NCI-H226 (cell line): ENCODE measurements at places on chromosomes 3 and 15.

- no peak for DNase-seq
Measured at GRCh38 chr3:9653565-9654248, 4.4 kb downstream of the MTMR14 start.

DNA sequence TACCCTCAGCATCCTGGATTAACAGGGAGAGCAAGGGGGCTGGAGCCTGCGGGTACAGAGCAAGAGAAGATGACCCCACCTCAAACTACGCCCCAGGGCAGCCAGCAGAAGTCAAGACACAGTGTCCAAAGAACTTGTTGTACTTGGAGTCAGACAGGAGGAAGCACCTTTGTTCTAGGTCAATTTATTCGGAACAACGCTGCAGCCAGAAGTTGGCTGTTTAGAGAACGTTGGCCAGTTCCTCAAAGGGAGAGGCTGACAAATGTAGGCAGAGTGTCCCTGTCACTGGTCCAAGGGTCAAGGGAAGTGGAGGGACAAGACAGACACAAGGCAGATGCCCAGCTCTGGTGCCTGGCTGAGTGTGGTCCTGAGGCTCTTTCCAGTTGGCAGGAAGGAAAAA, 32.1 kb upstream of the PIAS1 start:
- no peak for DNase-seq

GRCh38 chr15:93072411-93073394, 16.3 kb downstream of the RGMA start:
- peak; percentile 82 for DNase-seq

DNA sequence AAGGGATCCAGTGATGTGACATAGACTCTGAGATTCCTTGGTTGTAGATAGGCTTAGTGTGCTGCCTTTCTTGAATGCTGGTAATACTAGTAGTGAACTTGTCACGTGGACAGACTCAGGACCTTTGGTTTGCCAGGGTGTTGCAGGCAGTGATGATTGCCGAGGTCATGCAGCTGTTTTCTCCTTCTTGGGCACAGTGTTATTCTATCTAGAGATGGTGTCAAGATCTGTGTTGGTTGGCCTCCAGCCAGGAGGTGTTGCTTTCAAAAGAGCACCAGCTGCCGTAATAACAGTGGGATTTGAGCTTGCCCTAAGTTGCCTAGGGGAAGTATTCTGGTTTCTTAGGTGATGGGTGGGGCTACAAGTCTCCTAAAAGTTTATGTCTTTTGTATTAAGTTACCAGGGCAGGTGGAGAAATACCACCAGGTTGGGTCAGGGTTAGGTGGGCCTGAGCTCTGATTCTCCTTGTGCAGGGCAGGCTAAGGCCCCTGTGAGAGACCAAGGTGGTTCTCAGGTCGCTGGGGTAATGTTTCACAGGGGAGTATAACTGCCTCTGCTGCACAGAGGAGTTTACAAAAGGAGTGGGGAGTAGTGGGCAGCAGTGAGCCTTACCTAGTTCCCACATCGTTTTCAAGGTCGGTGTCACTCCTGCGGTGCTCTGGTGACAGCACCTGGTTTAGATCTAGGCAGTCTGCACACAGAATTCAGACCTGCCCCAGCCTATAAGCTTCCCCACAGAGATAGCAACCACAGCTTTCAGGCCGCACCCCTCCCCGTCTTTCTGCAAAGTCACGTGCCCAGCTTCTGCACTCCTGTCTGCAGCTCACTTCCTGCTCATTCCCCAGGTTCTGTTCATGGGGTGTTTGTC, 350.3 kb downstream of the DOCK3 start:
- DNase-seq, result no peak

GRCh38 chr15:96732704-96733103, 402.2 kb downstream of the NR2F2 start:
- no peak for DNase-seq

DNA sequence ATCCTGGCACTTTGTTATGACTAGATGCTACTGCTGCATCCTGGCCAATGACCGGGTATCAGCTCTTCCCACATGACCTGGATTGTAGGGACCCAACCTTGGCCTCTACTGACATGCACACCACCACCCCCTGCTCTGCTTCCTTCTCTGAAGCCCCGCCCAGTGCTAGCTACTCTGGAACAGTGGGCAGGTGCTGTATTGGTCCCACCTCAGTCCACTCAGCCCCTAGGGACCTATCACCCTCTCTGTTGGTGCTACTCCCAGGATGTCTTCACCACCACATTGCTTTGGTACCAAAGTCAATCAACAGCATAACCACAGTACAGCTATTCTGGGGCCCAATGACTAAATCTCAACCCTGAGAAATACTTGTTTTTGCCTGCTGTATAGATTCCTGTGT, 170.2 kb upstream of the PRICKLE2 start:
- no peak for DNase-seq

GRCh38 chr15:69314131-69314530, 15.4 kb downstream of the PAQR5 start:
- no peak for DNase-seq

DNA sequence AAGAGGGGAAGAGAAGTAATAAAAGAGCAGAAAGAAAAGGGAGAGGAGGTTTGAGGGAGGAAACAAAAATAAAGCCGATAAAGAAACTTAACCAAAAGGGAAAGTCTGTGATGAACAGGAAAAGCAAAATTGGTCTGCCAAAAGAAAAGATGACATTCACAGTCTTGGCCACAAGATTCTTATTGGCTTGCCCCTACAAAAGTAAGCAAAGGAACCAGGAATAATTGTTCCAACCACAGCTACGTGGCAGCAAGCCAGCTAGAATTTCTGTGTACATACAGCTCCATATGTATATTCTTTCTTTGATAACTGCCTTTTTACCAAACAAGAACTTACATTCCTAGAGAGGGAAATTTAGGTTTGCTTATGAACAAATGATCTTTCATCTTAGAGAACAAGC, 79.6 kb downstream of the MLH1 start:
- peak; percentile 23 for DNase-seq

DNA sequence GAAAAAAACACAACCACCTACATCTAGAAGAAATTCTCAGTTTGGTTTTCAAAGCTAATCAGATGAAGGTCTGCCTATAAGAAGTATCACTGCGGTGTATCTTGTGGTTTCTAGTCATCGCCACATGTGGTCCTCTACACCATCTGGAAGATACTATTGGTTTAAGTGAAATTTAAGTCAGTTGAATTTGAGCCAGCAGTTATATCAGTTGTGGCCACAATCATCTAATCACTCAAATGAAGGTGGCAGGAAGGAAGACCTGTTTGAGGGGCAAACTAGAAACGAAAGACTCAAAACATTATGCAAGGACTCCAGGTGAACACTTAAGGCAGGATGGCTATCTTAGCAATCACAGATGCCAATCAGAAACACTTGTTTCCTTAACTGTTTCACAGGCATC, 48.7 kb downstream of the ETV5 start:
- no peak for DNase-seq

- DNase-seq, result peak; percentile 40
Measured at GRCh38 chr3:22296601-22297000, 545.6 kb upstream of the ZNF385D start.

DNA sequence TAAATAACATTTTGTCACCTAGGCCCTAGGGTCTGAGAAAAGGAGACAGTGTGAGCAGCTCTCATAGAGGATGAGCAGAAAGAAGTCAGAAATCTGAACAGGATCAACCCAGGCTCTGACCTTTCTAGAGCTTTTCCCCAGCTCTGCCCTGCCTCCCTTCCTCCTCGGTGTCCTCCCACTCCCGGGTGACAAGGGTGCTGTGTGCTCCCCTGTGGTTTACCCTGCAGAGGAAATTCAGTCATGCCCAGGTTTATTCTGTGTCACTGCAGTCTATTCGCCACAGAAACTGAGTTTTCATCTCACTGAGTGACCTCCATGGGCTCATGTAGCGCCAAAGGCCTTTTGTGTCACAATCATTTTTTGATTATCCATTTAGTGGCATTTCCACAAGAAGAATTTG, 76.6 kb downstream of the IL12A start:
- no peak for DNase-seq

DNA sequence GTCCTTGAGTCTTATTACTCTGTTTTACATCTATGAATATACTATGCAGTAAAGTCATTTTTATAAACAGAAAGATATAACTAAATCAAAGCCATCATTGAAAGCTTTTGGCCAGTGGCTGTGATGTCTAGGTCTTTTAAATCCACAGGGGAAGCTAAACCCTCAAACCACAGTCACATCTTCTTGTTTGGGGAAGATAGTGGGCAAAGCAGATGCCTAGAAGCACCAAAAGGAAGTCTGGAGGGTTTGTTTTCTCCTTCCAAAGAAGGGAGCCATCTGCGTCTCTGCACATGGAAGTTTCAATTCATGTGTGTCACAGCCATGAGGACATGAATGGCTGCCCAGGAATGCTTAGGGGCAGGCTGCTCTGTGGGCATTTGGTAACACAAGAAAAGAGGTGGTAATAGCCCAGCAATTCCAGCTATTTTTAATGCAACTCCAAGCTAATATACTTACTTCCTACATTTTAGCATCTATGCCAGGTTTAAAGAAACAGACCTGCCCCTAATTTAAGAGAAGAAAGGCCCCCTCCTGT, 322.2 kb downstream of the SLC9A9 start:
- no peak for DNase-seq

- no peak for DNase-seq
Measured at GRCh38 chr3:89414270-89414669, 306.8 kb downstream of the EPHA3 start.

DNA sequence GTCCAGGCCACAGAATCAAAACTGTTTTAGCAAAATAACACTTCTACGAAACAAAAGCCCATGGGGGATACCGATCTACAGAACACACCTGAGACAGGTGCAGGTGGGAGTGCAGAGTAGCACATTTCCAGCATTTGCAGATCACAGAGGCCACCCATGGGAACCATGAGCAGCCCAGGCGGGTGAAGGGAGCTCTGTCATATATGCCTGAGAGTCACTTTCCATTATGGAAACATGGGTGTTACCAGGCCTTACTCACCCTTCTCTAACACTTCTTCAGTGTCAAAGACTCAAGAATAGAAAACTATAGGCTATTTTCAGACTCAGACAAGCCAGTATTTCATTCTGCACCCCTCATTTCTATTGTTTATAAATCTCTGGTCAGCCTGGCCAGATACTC, 3.5 kb downstream of the PLA1A start:
- DNase-seq, result no peak

DNA sequence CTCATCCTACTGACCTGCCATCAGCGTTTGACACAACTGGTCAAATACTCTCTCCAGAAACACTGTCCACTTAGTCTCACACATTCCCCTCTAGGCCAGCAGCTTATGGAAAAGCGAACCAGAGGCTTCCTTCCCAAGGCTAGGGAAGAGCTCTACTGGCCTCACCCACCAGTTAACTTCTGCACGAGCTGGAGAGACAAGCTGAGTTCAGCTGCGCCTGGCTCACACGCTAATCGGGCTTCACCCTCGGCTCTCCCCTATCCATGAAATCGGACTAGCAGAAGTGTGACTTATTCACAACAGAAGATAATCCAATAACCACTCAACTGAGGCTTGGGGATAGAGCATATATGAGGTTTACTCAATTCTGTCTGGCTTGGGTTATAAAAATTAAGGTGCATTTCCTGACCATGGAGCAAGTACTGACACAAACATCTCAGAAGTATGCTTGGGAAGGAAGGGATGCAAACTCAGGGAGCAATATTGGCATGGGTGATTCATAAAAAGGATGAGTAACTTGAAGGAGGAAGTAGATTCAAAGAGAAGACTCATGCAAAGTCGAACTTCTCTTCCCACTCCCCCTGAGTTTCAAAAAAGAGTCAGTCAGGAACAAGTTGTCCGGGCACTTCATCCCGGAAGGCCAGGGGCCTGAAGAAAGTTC, 73.1 kb downstream of the XXYLT1 start:
- peak; percentile 66 for DNase-seq

DNA sequence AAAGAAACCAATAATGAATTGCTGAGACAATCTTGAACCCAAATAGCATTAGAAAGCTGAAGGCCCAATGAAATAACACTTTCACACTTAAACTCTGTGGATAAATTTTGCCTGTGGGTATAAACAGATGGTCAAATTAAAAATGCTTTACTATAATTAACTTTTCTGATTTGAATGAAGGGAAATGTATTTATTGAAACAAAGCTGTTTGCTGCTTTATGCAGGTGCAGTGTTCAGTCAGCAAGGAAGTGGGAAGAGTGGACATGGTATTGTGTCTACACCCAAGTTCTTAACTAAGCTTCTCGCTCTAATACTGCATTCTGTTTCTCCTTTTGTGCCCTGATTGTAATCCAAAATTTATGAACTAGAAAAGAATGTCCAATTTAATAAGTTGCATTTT, 31.8 kb downstream of the NME9 start:
- no peak for DNase-seq

- no peak for DNase-seq
Measured at GRCh38 chr15:69272139-69272538, 26.6 kb upstream of the PAQR5 start.

DNA sequence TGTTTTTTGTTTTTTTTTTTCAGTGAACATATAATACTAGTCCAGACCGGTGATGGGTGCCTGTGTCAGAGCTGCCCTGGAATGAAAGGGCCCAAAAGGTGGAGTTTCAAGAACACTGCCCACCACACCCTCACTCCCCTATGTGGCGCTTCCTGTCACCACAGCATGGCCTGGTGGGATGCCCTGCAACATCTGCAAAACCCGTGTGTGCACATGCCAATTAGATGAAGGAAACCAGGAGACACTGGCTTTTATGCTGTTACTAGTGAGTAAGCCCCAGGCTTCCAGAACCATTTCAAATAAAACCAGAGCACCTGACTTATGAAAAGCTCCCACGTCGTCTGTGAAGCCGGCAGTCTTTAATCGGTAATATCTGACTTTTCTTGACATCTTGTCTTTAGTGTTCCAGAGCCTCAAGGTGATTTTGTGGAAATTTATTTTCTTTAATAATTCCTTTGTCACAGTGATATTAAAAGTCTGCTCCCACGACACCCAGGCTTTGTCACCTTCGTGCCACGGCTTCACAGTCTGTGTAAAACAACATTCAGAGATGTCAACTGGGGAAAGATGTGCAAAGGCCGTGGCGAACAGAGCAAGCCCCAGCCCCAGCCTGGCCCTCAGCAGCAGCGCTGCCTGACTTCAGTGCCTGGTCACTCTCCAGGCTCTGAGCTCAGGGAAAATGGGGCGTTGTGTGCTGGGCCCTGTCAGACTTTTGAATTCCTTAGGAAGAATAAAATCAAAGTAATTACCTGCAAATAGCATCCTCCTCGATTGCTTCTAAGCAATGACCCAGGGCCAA, 6.4 kb downstream of the CFAP92 start:
- DNase-seq, result no peak

GRCh38 chr15:82298032-82298431, 35.4 kb downstream of the SAXO2 start:
- no peak for DNase-seq

DNA sequence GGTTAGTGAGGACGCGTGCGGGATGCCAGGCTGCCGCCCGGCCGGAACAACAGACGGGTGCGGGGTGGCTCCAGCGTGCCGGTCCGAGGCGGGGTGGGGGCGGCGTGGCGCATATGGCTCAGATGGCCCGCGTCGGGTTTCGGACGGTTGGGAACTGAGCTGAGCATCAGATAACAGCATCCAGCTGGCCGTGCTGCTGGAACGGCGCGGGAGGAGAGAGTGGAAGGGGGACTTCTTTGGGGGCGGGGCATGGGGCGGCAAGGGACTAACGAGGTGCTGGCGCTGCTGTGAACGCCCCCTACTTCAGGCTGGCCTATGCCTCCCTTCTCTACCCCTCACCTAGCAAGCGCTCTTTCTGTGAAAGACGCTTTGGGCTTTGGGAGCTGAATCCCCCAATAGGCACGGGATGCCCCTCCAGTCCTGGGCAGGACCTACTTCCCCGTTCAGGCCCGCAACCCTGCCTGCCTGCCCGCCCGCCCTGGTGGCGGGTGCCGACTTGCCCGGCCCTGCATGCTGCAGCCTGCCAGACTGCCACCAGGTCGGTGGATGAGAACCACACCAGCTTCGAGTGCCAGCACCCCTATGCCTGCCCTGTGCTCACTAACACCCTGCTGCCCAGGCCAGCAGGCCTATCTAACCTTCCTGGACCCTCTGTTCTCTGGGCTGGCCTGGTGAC, 542 bp downstream of the INKA1 start:
- no peak for DNase-seq
